ENCODE measurements at places on chromosomes 3 and 15. TPM values are rescaled to one million over a fixed set of nuclear protein-coding genes. Genes with fewer than 3 reads are reported as not detected.

TERB2 gene
- polyA plus RNA-seq: not detected

MOBP gene
- polyA plus RNA-seq: not detected

LRRC31 gene
- polyA plus RNA-seq: 9.5 TPM

ITIH3 gene
- not detected for polyA plus RNA-seq

GOLGA8S gene
- polyA plus RNA-seq: not detected

TEX55 gene
- not detected for polyA plus RNA-seq

GP5 gene
- polyA plus RNA-seq: 0.27 TPM

DUOX1 gene
- 0.67 TPM for polyA plus RNA-seq

PARP16 gene
- 8.9 TPM for polyA plus RNA-seq

IQCH gene
- 0.27 TPM for polyA plus RNA-seq

DAZL gene
- polyA plus RNA-seq: not detected

TP63 gene
- under 0.01 TPM for polyA plus RNA-seq

CYB561D2 gene
- 39.1 TPM for polyA plus RNA-seq

TMC3 gene
- polyA plus RNA-seq: not detected

GRM2 gene
- polyA plus RNA-seq: not detected

LEKR1 gene
- polyA plus RNA-seq: 2.5 TPM

GRCh38 chr15:32029409-32029861 lies 880 bp upstream of the CHRNA7 start:
- H3K27ac ChIP-seq: no peak overlapping the region
- peaks cover 5% of the 10 kb centered on the region for H3K4me1 ChIP-seq
- H3K27me3 ChIP-seq: no peaks in the 10 kb centered on the region
- H3K4me3 ChIP-seq: no peak overlapping the region
- DNase-seq: peak; percentile 35

DNA sequence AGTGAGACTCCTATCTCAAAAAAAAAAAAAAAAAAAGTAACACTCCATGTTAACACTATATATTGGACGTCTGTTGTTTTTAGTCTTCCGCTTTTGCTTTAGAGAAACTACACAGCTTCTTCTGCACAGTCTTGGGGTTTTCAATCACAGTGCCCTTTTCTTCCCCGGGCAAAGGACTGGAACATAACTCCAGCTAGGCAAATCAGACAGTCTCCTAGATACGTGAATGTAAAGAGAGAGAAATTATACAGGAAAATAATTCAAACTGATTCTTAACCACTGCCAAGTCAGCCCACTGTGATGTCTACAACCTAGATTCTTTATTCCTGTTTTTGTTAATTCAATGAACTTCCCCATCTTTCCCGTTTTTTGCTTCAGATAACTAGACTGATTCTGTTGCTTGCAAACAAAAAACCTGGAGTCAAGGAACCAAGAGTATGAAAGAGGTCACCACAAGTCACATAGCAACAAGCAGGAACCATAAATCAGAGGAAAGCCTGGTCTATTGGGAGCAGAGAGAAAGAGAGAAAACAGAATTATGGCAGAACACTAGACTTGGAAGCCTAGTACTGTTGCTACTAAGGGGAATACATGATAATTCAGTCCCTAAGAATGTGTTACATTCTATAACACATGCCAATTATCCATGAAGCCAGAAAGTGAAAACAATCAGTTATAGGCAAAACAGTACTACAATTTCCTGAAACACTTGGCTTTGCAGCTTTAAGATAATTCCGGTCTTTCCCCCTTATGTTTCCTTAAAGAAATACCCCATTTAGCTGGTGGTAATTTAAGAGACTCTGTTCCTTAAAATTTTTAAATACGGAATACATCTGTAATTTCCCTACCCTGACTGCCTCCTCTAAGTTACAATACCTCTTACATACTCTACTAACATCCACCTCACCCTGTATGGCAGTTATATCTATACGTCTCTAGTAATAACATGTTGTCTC lies 63.1 kb downstream of the TBL1XR1 start:
- DNase-seq: no peak
- peaks cover 29% of the 10 kb centered on the region for H3K4me1 ChIP-seq
- H3K36me3 ChIP-seq: peaks cover 11% of the 10 kb centered on the region
- H3K27me3 ChIP-seq: no peaks in the 10 kb centered on the region
- no peak overlapping the region for H3K4me3 ChIP-seq

DNA sequence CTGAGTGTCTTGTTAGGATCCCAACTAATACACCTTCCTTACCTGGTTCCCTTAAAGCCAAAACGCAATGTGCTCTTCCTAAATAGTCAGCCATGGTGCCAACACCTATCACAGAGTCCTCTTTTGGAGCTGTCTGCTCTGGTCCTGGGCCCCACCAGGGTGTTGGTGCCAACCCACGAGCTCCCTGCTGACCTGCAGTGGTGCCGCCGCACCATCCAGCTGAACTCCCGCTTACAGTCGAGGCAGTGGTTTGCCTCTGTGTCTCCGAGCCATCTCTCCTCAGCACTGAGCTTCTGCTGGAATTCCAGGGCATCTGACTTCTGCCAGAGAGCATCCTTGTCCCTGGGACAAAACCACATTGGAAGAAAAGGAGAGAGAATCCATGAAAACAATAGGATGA lies 15.9 kb downstream of the CXCR6 start:
- H3K36me3 ChIP-seq: peaks cover 34% of the 10 kb centered on the region
- H3K4me1 ChIP-seq: no peaks in the 10 kb centered on the region
- no peak overlapping the region for H3K27ac ChIP-seq
- H3K27me3 ChIP-seq: no peaks in the 10 kb centered on the region
- no peak overlapping the region for H3K4me3 ChIP-seq
- no peak for DNase-seq

- no peak for DNase-seq
- H3K4me3 ChIP-seq: no peak overlapping the region
- no peaks in the 10 kb centered on the region for H3K36me3 ChIP-seq
- H3K4me1 ChIP-seq: peaks cover 22% of the 10 kb centered on the region
- H3K27me3 ChIP-seq: no peaks in the 10 kb centered on the region
Observed at GRCh38 chr15:85426481-85426880, 46.1 kb downstream of the AKAP13 start.

DNA sequence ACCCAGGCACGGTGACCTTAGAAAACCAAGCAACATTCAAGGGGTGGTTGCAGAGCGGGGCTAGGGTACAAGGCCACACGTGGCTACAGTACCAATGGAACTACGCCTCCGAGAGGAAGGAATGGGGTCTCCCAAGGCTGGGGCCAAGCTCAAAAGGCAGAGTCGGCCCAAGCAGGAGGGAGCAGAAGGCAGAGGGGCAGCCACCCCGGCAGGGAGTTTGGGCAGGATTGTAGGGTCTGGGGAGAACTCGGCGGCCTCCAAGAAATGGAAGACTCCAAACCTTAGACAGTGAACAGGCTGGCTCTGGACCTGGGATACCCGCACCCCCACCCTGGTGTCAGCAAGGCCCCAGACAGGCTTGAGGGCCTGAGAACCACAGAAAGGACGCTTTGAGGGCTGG lies 28.7 kb downstream of the ATRIP start:
- H3K27ac ChIP-seq: no peak overlapping the region
- no peak overlapping the region for H3K4me3 ChIP-seq
- H3K36me3 ChIP-seq: peaks cover 36% of the 10 kb centered on the region
- H3K27me3 ChIP-seq: no peaks in the 10 kb centered on the region

DNA sequence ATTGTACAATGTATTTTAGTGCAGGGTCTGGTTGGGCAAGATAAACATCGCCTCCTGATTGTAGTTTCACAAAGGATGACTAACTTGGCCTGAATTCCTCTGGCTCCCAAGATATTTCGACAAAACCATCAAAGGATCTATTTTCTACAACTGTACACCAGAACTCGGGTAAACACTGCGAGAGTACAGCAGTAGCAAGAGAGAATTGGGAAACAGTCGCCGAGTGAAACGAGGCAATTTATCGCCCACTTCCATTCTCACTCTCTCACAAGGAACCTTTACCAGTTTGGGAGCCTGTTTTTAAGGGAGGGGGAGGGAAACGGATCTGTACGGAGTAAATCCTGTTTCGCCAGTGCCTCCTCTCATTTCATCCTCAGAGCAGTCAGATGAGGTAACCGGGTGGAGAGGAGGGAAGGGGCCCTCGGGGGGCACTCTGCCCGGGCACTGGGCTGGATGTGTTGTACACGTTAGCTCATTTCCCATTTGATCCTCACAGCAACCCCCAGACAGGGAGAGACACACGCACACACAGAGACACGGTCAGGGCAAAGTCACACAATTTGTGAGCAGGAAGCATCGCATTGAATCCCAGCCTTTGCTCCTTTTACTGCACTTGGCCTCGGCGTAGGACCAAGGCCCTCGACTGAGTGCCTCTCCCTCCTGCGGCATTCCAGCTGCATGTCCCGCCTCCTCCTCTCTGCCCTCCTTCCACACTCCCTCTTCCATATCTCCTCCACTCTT lies 120.1 kb downstream of the LIPC start:
- peak; percentile 87 for DNase-seq
- no peaks in the 10 kb centered on the region for H3K36me3 ChIP-seq
- no peak overlapping the region for H3K4me3 ChIP-seq
- H3K4me1 ChIP-seq: peaks cover 13% of the 10 kb centered on the region
- no peaks in the 10 kb centered on the region for H3K27me3 ChIP-seq

GRCh38 chr15:69517052-69517451 lies 64.4 kb downstream of the RPLP1 start:
- no peaks in the 10 kb centered on the region for H3K27me3 ChIP-seq
- no peak overlapping the region for H3K27ac ChIP-seq
- H3K36me3 ChIP-seq: no peaks in the 10 kb centered on the region
- H3K4me3 ChIP-seq: no peak overlapping the region
- no peak for DNase-seq

- no peaks in the 10 kb centered on the region for H3K36me3 ChIP-seq
- H3K27ac ChIP-seq: no peak overlapping the region
- no peak for DNase-seq
Observed at GRCh38 chr15:38687340-38687739, 122.7 kb upstream of the RASGRP1 start.

- no peak overlapping the region for H3K4me3 ChIP-seq
- H3K27me3 ChIP-seq: no peaks in the 10 kb centered on the region
- peak; percentile 66 for DNase-seq
- H3K27ac ChIP-seq: no peak overlapping the region
- no peaks in the 10 kb centered on the region for H3K4me1 ChIP-seq
Observed at GRCh38 chr3:124351430-124352148, 359.7 kb upstream of the ROPN1 start.

- no peak overlapping the region for H3K27ac ChIP-seq
- no peak overlapping the region for H3K4me3 ChIP-seq
- H3K27me3 ChIP-seq: no peaks in the 10 kb centered on the region
- no peak for DNase-seq
- no peaks in the 10 kb centered on the region for H3K36me3 ChIP-seq
Observed at GRCh38 chr3:60330107-60330506, 921.1 kb downstream of the FHIT start.

DNA sequence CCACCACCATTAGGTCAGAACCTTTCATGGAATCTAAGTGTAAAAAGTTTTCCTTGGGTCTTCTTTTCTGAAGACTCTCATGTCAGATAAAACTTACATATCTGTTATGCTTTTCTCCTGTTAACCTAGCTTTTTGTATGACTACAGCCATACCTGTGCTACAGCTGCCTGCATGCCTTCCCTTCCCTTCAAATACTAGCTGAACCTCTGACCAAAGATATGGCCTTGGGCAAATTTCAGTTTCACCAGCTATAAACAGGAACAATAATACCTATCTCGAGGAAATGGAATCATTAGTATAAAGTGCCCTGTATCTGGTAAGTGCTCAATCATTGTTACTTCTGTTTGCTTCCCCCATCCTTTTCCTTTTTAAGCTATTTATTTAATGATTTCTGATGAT lies 25.0 kb downstream of the GLB1 start:
- peaks cover 6% of the 10 kb centered on the region for H3K36me3 ChIP-seq
- H3K4me3 ChIP-seq: no peak overlapping the region
- peaks cover 4% of the 10 kb centered on the region for H3K4me1 ChIP-seq
- DNase-seq: peak; percentile 40
- no peak overlapping the region for H3K27ac ChIP-seq

- no peaks in the 10 kb centered on the region for H3K36me3 ChIP-seq
- no peaks in the 10 kb centered on the region for H3K4me1 ChIP-seq
- no peaks in the 10 kb centered on the region for H3K27me3 ChIP-seq
- no peak for DNase-seq
- no peak overlapping the region for H3K4me3 ChIP-seq
Observed at GRCh38 chr3:178676942-178677790, 140.9 kb downstream of the KCNMB2 start.

GRCh38 chr3:121834157-121834670 lies 646 bp downstream of the IQCB1 start:
- H3K27me3 ChIP-seq: no peaks in the 10 kb centered on the region
- no peaks in the 10 kb centered on the region for H3K4me1 ChIP-seq
- no peak for DNase-seq
- H3K4me3 ChIP-seq: peak overlapping the region; percentile 77
- H3K36me3 ChIP-seq: peaks cover 3% of the 10 kb centered on the region
- peak overlapping the region; percentile 90 for H3K27ac ChIP-seq

GRCh38 chr3:17231537-17232261 lies 346.9 kb downstream of the PLCL2 start:
- DNase-seq: peak; percentile 2
- no peaks in the 10 kb centered on the region for H3K27me3 ChIP-seq
- H3K4me1 ChIP-seq: no peaks in the 10 kb centered on the region
- no peak overlapping the region for H3K4me3 ChIP-seq
- no peaks in the 10 kb centered on the region for H3K36me3 ChIP-seq

- no peak overlapping the region for H3K4me3 ChIP-seq
- H3K27me3 ChIP-seq: no peaks in the 10 kb centered on the region
- no peak for DNase-seq
- no peak overlapping the region for H3K27ac ChIP-seq
- H3K4me1 ChIP-seq: no peaks in the 10 kb centered on the region
Observed at GRCh38 chr3:192642651-192643050, 84.7 kb downstream of the FGF12 start.

DNA sequence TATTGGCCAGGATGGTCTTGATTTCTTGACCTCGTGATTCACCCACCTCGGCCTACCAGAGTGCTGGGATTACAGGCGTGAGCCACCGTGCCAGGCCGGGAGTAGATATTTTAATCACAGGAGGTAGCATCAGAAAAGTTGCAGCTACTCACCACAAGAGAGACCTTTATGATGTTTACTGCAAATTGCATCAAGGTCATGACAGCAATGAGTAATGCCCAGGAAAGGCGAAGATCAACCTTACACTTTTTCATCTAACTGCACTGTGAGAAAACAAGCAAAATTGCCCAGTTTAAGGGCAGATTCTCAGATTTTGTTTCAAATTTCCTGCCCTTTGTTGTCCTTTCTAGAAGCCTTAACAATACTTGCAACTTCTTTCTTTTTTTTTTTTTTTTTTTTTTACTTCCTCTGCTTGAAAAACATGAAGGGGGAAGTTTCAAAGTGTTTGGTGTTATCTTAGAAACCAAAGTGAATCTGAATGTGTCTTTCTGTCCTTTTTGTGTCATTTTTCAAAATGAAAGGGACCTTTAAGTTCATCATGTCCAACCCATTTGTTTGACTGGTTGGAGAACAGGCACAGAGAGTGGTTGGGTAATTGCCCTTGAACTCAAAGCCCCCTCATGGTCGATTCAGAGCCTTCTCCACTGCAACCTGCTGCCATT lies 25.0 kb downstream of the TGFBR2 start:
- H3K27me3 ChIP-seq: no peaks in the 10 kb centered on the region
- DNase-seq: no peak
- H3K4me1 ChIP-seq: peaks cover 23% of the 10 kb centered on the region
- peak overlapping the region; percentile 55 for H3K27ac ChIP-seq

GRCh38 chr3:31465999-31466398 lies 66.7 kb upstream of the STT3B start:
- no peaks in the 10 kb centered on the region for H3K27me3 ChIP-seq
- DNase-seq: no peak
- H3K4me3 ChIP-seq: no peak overlapping the region
- H3K27ac ChIP-seq: no peak overlapping the region
- H3K36me3 ChIP-seq: no peaks in the 10 kb centered on the region

- no peaks in the 10 kb centered on the region for H3K36me3 ChIP-seq
- H3K4me1 ChIP-seq: no peaks in the 10 kb centered on the region
- no peak overlapping the region for H3K4me3 ChIP-seq
- DNase-seq: no peak
Observed at GRCh38 chr15:79610021-79610420, 177.9 kb downstream of the MINAR1 start.

- H3K4me3 ChIP-seq: no peak overlapping the region
- H3K4me1 ChIP-seq: no peaks in the 10 kb centered on the region
- H3K27me3 ChIP-seq: no peaks in the 10 kb centered on the region
- no peaks in the 10 kb centered on the region for H3K36me3 ChIP-seq
Observed at GRCh38 chr3:116087426-116087825, 357.9 kb downstream of the LSAMP start.

All from small intestine (tissue), 16 donors.